ENCODE measurements at places on chromosomes 4 and X.

- DNase-seq, result peak; percentile 66
Observed at GRCh38 chrX:20742106-20742505, 475.4 kb upstream of the RPS6KA3 start.

- DNase-seq, result peak; percentile 86
Observed at GRCh38 chr4:123304151-123304964, 92.2 kb upstream of the SPRY1 start.

DNA sequence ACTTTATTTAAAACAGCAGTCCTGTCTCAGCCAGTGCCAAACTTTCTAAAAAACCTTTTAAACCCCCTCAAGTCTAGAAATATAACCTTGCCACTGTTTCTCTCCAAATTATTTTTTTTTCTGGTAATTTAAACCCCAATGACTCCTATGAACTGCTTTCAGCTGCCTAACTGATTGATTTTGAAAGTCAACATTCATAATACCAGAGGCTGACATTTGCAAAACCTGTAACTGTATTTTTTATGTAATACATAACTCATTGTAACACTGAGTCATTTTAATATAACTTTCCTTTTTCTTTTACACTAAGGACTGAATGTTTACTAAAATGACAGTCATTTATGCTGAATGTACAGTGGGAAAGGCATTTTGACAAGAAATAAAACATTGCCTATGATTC is 19.1 kb upstream of the EGFL6 start:
- DNase-seq, result no peak

DNA sequence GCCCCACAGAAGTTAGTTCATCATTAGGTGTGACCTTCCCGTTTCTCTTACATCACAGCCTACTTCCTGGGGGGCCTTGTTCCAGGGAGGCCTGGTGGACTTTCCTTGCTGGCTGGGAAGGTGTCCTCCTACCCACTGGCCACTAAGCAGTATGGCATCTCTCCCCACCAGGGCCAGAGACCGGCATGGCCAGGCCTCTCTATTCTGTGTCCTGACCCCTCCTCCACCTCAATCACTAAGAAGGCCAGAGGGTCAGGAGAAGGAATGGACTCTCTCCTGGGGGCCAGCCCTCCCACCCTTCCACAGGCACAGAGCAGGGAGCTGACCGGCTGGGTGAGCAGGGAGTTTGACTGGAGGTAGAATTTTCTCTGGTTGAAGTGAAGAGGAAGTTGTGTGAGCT is 81.9 kb downstream of the PJA1 start:
- no peak for DNase-seq

GRCh38 chr4:26473893-26474292 is 16.4 kb downstream of the CCKAR start:
- no peak for DNase-seq
